Muscle of leg (tissue), 16 donors: ENCODE measurements at places on chromosomes 13 and 19.
A peak's percentile ranks its signal among the peaks of the same experiment; 100 is the strongest.

GRCh38 chr19:46288896-46289588 lies 7.8 kb upstream of the HIF3A start:
- DNase-seq, result peak; percentile 87

DNA sequence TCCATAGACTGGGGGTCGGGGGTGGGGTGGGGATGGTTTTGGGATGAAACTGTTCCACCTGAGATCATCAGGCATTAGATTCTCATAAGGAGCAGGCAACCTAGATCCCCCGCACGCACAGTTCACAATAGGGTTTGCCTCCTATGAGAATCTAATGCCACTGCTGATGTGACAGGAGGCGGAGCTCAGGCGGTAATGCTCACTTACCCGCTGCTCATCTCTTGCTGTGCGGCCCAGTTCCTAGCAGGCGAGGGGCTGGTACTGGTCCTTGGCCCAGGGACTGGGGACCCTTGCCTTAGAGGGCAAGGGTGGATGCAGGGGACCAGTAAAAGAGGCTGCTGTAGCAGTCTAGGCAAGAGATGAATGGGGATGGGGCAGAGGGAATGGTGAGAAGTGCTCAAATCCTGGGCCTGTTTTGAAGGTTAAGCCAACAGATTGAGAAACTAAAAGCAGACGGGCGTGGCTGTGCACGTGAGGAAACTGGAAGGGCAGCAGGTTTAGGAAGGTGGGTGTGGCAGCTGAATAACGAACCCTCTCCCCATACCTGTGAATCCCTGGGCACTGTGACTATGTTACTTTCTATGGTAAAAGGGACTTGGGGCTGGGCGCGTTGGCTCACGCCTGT lies 1.5 kb upstream of the ERICH4 start:
- DNase-seq, result no peak

- DNase-seq, result no peak
These were observed 2.6 kb downstream of the LYPD5 start for GRCh38 chr19:43799502-43800142.

- DNase-seq, result no peak
These were observed 1716.7 kb downstream of the SLITRK1 start for GRCh38 chr13:82165396-82166174.

- DNase-seq, result peak; percentile 99
These were observed at the start of gene ZNF160 for GRCh38 chr19:53103234-53104203. Gene ZNF160 (minus strand): TSS chr19:53103422. CDS start chr19:53086276, 17,146 bp downstream.
